Stimulated activated CD8-positive, alpha-beta memory T cell treated with anti-CD3 and anti-CD28 coated beads, Interleukin-4, amount 100 ng/mL, for 4 hours (primary cell): ENCODE measurements at places on chromosomes 16 and 17.

GRCh38 chr16:89430436-89431157 is 59.8 kb downstream of the ANKRD11 start:
- no peak for DNase-seq

GRCh38 chr16:86410081-86410480 is 100.2 kb upstream of the FOXF1 start:
- DNase-seq: no peak

DNA sequence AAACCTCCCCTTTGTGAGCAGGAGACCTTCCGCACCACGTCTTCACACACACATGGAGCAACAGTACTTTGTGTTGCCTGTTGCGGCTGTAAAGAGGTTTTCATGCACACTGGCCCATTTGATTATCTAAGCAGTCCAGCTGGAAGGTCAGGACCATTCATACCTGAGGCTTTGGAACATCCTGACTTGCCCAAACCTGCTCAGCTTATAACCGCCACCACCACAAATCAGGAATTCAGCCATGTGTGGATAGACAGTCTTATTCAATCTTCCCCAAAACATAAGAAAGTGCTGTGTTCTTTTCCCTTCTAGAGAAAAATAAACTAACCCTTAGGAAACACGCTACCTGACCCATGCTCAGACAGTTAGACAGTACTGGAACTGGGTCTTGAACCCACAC is 81.6 kb upstream of the XYLT1 start:
- no peak for DNase-seq

GRCh38 chr17:34798581-34798980 is 162.7 kb downstream of the CCT6B start:
- DNase-seq: no peak

- no peak for DNase-seq
These were observed 43.6 kb downstream of the TOM1L2 start for GRCh38 chr17:17928398-17929287.

- no peak for DNase-seq
These were observed 5.8 kb downstream of the MARVELD3 start for GRCh38 chr16:71631776-71632175.

GRCh38 chr16:70730031-70730430 is 44.2 kb upstream of the MTSS2 start:
- no peak for DNase-seq
